RWPE1 (cell line): ENCODE measurements at places on chromosomes 2 and 18.
A peak's percentile ranks its signal among the peaks of the same experiment; 100 is the strongest.

- no peak for DNase-seq
These were observed 67.4 kb downstream of the TXNL1 start for GRCh38 chr18:56570978-56571377.

DNA sequence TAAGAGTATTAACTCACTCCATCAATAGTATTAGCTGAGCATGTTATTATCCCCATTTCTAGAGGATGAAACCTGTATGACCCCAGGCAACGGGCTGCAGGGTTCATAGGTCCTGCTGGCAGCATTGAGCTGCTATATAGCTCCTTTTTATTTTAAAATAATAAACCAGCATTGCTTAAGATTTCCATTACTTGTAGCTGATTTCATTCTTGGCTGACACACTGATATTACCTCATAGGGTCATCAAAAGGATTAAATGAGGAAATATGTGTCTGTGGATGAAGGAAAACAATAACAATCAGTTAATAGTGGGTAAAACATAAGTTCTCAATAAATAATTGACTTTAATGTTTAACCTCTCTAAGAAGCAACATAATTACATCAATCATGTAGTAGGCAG lies 48.3 kb upstream of the NRP2 start:
- DNase-seq = no peak

- no peak for DNase-seq
These were observed 404 bp upstream of the AKAIN1 start for GRCh38 chr18:5197461-5197860.

DNA sequence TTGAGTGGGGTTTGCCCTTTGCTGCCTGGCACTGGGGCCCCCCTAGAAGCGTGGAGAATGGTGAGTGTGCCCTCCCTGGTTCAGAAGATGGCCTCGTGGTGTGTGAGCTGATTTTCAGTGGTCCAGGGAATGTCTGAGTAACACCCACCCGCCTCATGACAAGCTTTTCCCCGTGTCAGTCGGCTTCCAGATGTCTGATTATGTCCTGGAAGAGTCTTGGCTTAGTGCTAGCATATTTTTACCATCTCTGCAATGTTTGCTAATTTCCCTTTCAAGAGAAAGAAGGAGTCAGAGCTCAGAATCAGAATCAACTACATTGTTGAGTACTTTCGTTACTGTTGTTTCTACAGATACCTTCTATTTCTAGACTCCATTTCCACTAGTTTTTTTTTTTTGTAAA lies 214.7 kb downstream of the SEPTIN10 start:
- DNase-seq = no peak

DNA sequence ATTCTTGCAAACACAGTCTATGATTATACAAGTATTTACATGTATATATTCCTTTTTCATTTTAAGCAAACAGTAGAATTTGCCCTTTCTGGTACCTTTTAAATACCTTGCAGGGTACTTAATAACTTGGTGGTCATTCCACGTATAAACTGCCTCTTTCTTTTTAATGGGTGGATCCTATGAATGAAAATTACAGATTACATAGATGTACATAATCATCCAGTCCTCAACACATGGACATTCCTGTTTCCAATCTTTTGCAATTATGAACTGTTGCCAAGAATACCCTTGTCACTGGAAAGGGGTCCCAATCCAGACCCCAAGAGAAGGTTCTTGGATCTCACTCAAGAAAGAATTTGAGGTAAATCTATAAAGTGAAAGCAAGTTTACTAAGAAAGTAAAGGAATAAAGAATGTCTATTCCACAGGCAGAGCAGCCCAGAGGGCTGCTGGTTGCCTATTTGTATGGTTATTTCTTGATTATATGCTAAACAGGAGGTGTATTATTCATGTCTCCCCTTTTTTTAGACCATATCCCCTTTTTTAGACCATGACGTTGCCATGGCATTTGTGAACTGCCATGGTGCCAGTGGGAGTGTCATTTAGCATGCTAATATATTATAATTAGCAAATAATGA lies 7.7 kb upstream of the CCNT2 start:
- no peak for DNase-seq

DNA sequence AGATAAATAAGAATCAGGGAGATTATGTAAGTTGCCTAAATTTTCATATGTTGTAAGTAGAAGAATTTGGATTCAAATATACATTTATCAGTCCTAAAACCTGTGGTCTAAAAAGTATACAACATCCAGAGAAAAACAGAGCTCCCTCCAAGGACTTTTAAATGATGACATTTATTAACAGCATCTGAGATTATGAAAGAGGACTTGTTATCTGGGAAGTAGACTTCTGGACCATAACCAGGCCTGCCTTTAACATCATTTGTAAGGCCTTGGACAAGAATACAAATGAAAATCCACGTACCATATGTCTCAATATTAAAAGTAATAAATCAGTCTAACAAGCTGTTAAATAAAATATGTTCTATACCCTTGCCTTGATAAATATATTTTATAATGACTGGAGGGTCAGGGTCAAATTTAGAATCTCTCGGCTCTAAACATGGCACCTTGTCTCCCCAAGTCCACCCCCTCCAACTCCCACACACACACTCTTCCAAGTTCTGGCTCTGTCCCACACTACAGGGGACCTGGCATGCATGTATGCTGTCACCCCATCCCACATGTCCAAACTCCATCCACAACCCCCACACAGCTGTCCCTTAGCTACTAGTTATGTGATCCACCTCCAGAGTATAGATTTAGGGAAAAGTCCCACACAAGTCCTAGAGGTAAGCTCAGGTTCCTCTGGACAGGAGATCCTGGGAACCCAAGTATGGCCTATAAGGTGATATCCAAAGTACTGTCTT lies 382.6 kb downstream of the CDH2 start:
- DNase-seq = no peak

GRCh38 chr18:46411191-46411828 lies 245.7 kb downstream of the LOXHD1 start:
- no peak for DNase-seq

DNA sequence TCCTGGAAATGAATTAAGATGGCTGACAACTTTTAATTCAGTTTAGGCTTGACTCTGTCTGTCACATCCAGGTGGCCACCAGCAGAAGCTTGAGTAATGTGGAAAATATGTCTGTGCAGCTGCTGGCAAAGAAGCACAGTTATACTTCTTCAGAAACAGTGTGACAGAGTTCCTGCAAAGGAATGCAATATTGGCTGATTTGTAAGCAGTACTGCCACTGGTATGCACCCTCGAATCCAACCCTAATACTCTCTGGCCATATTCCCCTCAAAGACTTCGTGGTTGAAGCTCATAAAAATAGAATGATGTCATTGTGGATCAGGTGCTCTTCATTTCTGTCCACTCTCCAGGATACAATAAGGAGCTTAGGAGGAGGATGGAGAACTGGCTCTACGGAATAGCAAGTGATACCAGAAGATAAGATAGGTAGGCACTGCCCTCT lies 86.2 kb downstream of the METTL8 start:
- no peak for DNase-seq

DNA sequence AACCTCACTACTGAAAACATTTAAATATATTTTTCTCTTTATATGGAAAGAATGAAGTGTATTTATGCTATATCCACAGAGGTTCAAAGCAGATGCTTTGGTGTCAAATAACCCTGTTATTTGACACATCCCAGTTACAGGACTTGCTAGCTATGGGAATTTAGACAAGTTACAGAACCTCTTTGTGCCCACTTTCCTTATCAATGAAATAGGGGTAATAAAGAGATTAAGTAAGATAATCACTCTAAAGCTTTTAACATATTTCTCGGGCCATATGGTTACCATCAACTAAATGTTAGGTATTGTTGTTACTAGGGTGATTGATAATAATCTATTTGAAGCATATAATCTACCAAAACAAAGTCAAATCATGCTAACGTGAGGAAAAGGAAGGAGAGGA lies 1660.6 kb upstream of the NXPH2 start:
- DNase-seq = no peak

DNA sequence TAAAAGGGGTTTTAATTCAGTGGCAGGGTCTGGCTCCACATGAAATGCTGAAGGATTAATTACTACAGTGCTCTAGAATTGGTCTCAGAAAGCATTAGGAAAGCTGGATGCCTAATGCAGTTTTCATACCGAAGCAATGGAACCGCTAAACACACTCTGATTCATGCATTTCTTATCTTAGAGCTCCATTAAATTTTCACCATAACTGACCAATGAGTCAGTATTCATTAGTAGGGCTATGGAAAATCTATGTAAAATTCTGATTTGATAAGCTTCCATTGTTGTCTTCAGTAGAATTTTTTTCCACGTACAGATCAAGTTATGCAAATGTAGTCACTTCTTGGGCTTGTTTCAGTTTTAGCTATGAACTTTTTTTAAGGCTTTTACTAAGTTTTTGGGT lies 359.9 kb downstream of the ARHGAP15 start:
- peak; percentile 26 for DNase-seq

GRCh38 chr2:207865210-207865609 lies 95.5 kb upstream of the FZD5 start:
- no peak for DNase-seq

- DNase-seq = peak; percentile 57
These were observed 108.3 kb downstream of the PIEZO2 start for GRCh38 chr18:11040823-11041656.

DNA sequence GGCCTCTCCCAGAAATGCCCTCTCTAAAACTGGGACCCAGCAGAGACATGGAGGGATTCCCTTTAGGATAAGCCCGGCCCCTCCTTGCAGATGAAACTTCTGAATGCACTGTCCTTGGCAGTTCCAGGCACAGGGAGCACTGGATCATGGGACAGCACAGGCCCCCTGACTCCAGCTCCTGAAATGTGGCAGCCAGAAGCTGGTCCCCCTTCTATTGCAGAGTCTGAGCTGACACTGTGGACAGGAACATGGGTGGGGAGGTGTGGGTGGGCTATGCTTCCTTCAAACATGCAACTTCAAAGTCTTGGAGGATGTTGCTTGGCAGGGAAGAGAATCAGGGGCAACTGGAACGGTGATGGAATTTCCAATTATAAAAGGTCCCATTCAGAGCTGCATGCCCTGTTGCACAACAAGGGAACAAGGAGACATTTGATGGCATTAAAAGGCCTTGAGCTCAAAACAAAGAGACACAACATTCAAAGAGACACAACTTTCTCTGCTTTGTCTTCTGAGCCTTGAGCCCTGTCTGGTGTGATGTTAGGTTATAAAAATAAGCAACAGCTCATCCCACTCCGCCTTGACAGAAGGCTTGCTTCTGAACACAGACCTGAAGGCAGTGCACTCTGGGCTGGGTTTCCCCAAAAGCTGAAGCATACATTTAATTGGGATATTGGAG lies 239.0 kb downstream of the OSR1 start:
- DNase-seq = no peak

GRCh38 chr2:60302377-60303126 lies 250.9 kb downstream of the BCL11A start:
- no peak for DNase-seq

DNA sequence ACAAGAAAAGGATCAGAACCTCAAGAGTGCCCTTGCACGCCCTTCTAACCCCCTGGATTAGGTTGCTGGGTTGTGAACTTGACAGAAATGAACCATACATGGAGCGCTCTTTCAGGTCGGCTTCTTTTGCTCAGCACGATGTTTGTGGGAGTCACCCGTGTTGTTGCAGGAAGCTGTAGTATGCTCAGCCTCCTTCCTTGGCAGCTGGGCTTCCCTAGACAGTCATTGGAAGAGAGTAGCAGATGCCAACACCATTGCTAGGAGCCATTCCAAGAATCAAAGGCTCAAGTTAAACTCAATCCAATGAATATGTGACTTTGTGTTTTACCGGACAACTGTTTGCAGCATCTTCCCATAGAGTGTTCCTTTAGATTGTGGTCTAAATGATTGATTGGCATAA lies 47.0 kb downstream of the RAB12 start:
- no peak for DNase-seq

GRCh38 chr18:67710639-67711038 lies 194.1 kb upstream of the DSEL start:
- no peak for DNase-seq

- no peak for DNase-seq
These were observed 72.5 kb upstream of the CYP26B1 start for GRCh38 chr2:72220170-72220569.

DNA sequence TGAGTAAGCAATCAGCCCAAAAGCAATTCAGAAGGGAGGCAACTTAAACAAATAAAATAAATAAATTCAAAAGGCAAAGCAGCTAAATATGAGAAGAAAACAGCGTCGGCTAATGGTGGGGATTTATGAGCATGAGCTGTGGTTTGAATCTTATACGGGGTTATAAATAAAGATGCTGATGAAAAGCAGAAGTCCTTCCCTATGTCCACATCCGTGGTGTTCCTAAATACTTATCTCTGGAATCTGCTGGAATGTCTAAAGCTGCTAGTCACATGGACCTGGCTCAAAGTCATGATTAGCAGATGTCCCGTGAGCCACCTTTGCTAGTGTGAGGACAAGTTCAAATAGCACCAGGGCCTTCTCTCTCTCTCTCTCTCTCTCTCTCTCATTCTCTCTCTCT lies 33.8 kb downstream of the SMIM21 start:
- no peak for DNase-seq

DNA sequence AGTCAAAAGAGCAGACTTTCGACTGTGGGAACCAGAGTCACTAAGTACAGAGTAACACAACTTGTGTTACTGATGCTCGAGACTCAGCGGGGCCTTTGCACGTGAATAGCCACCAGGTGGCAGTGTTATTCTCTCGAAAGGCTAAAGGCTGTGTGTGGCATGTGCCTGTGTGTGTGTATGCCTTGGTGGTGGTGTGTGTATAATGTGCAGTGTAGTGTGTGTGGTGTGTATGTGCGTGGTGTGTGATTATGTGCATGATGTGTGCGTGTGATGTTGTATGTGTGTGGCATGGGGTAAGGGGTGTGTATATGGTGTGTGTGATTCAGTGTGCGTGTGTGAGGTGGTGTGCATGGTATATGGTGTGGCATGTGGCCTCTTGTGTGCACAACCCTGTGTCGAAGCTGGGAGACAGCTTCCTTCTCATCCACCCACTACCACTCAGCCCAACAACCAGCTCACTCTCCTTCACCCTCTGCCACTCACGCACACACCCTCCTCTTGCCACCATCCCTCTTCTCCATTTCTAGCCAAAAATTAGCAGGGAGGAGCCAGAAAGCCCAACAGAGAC lies 83.0 kb upstream of the ZNF532 start:
- DNase-seq = peak; percentile 47

DNA sequence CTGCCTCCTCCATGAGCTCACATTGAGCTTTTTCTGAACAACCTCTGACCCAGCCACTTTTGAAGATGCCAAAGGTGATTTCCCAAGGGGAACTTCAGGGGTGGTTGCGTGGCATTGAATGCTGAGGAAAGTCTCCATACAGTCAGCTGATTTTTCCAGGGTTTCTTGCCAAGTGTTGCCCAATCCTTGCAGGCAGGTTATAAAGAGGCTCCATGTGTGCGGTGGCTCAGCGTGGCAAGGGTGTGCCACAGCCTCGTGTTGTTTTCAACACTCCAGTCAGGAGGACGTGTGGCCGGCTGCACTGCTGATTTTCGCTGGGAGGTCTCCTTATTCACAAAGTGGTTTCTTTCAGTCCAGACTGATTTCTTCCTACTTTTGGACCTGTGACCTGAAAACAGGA lies 81.4 kb upstream of the GATA6 start:
- no peak for DNase-seq

DNA sequence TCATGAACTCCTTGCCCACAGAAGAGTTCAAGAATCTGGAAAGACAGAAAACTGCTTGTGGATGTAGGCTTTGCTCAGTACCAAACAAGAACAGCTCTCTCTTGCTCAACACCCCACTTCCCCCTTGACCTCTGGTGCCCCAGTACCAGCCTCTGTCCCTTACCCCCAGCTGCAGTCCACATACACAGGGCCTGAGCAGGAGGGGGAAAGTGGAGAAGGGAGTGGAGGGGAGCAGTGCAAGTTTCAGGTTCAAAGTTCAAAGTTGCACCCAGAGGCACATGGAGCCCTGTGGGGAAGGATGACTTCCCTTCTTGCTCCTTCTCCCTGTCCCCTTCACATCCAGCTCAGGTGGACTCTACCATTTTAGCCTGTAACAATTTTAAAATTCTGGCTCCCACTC lies 61.1 kb upstream of the LPIN2 start:
- no peak for DNase-seq
